Smooth muscle cell of bladder (primary cell): ENCODE measurements at places on chromosomes 13 and 19. TPM values are rescaled to one million over a fixed set of nuclear protein-coding genes. Genes with fewer than 3 reads are reported as not detected.

The KIR3DL1 gene
- not detected in 2 replicates for total RNA-seq

The PALM gene
- total RNA-seq, result 4.8 and 15.6 TPM in 2 replicates

The LCP1 gene
- 0.09 and 0.28 TPM in 2 replicates for total RNA-seq

The GAPDHS gene
- not detected in 2 replicates for total RNA-seq

The PROZ gene
- not detected in 2 replicates for total RNA-seq

The MISP3 gene
- 0.28 TPM in 2 replicates for total RNA-seq

The CLDN10 gene
- total RNA-seq, result not detected in 2 replicates

The CASP14 gene
- total RNA-seq, result not detected in 2 replicates

The CEACAM4 gene
- not detected in 2 replicates for total RNA-seq

The KLK4 gene
- total RNA-seq, result not detected in 2 replicates

The SIGLEC12 gene
- total RNA-seq, result not detected in 2 replicates

The ZNF544 gene
- total RNA-seq, result 33.8 and 34.1 TPM in 2 replicates

The DIAPH3 gene
- 1.8 and 3.4 TPM in 2 replicates for total RNA-seq

The LAIR1 gene
- not detected in 2 replicates for total RNA-seq

The ZNF333 gene
- total RNA-seq, result 16.2 and 22.7 TPM in 2 replicates

The RPL36 gene
- total RNA-seq, result 553 and 660 TPM in 2 replicates

The PRTN3 gene
- not detected in 2 replicates for total RNA-seq

The PRRG2 gene
- 0.43 and 0.83 TPM in 2 replicates for total RNA-seq

The HS6ST3 gene
- not detected in 2 replicates for total RNA-seq

The PLVAP gene
- total RNA-seq, result 0.65 TPM in 1 of 2 replicates, not detected in the other

The ZNF266 gene
- total RNA-seq, result 5.7 and 6.1 TPM in 2 replicates

The ZNF225 gene
- 7.5 and 8.0 TPM in 2 replicates for total RNA-seq

The FAM216B gene
- 0.09 and 0.14 TPM in 2 replicates for total RNA-seq

The SRRM5 gene
- total RNA-seq, result not detected in 2 replicates
